ENCODE measurements at places on chromosomes 4 and X.

DNA sequence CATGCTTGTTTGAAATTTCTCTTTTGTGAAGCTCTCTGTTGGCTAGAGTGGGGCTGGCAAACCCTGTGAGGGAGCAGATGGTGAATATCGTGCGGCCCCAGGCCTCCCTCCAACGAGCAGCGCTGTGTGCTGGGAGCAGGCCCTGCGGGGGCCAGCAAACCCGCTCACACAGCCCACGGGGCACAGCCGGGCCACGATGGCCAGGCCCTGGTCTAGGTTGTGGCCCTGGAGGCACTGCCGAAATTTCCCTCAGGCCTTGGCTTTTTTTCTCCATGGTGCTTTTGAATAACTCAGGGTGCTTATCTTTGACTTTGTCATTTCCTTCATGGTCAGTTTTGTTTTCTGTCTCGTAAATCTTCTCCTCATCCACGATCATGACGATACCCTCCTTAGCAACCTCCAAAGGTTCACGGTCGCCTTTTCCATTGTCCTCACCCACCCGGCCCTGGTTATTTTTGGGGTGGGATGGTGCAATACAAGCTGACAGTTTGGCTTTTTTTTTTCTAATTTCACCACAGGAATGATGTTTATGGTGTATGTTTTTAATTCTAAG, 20.7 kb downstream of the PCGF3 start:
- no peak for DNase-seq

DNA sequence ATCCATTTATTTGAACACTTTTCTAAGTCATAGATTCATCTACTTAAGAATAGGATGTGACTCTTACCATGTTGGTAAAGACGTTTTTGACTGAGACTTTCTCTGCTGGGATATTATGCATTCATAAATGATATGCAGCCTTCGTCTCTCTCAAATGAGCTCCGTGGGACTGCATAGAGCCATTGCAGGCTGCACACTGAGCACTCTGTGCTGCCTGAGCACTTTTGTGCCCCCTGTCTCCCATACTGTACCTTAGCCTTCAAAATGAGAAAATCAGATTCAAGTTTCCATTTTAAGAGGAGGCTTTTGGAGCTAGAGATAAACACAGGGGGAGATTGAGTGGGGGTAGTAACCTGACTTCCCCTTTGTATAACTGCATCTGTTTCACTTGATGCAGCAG, 433.6 kb downstream of the ZIC3 start:
- no peak for DNase-seq

DNA sequence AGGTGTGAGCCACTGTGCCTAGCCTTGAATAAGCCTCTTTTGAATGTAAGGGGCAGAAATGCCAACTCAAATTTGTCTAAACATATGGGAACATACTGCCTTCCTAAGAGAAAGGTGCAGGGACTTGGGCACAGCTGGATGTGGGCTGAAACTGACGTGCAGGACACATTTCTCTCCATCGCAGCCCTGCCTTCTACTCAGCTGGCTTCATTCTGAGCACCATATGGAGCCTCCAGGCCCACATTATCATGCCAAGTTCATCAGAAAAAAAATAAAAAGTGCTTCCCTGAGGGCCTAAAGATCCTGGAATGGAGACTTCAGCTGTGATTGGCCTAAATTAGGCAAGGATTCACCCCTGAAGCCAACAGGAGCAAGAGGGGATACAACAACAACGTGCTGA, 386.2 kb downstream of the RAB28 start:
- DNase-seq = no peak

DNA sequence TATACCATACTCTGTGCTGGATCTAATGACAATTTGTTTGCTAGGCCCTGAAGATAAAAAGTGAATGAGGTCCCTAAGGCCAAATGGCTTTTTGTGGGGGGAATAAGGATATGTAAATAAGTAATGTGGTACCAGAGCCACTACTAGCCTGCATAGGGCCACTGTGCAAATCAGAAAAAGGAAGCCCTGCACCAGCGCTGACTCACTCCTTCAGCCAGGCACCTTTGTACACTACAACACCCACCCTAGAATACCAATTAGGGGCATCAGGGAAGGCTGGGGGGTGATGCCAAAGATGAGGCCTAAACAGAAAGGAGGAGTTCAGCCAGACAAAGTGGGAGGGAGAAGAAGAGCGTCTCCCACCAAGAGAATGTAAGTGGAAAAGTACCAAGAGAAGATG, 122.2 kb downstream of the CAMK2D start:
- DNase-seq = no peak

GRCh38 chrX:103099691-103100090, 6.7 kb upstream of the NXF3 start:
- no peak for DNase-seq

- no peak for DNase-seq
Measured at GRCh38 chrX:87489071-87489470, 28.5 kb upstream of the KLHL4 start.

DNA sequence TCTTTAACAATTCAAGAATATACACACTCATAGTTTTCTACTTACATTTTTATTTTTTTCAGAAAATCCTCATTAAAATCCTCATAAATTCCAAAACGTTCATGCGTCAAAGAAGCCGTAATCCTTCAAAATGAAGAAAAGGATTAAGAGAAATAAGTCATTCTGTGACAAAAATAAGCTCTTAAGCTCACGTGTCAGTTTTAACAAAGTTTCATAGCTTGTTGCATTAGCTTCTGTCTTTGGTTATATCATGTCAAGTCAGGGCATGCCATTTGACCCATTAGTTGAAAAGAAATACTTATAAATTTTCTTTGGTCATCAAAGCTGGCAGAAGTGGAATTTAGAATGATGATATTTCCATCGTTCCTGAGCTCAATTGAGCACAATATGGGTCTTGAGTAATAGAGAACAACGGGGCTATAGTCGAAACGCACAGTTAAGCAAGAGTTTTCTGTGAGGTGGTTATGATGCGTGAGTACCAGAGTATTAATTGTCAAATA, 185.2 kb upstream of the CTSO start:
- DNase-seq = no peak

DNA sequence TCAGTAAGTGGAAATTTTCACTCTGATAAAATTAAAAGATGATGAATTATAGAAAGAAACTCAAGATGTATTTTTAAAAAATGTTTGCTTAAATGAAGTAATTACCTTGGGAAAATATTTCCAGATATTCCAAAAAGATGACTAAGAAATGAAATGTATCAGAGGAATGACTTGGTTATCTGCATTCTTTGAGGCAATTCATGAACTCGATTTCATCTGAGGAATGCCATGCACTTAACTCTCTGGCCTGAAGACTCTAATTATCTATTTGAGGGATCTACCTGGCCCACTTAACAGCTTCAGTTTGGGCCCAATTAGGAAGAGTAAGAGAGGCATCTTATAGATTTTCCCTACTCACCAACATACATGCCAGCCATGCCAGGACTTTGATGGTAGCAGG, 182.3 kb downstream of the INPP4B start:
- no peak for DNase-seq

DNA sequence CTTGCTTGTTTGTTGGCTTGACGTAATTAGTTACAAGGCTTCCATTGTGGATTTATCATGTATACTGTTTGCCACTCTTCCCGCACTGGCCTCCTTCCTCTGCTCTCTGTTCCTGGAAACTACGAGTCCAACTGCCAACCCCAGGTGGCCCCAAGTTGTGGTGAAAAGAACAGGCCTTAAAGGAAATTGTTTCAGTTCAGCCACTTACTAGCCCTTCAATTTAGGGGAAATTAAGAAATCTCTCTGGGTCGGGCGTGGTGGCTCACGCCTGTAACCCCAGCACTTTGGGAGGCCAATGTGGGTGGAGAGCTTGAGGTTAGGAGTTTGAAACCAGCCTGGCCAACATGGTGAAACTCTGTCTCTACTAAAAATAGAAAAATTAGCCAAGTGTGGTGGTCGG, 28.0 kb downstream of the RBM47 start:
- no peak for DNase-seq

GRCh38 chrX:13685126-13685763, 3.7 kb upstream of the RAB9A start:
- DNase-seq = no peak

GRCh38 chr4:3218824-3219760, 29.9 kb upstream of the MSANTD1 start:
- no peak for DNase-seq

DNA sequence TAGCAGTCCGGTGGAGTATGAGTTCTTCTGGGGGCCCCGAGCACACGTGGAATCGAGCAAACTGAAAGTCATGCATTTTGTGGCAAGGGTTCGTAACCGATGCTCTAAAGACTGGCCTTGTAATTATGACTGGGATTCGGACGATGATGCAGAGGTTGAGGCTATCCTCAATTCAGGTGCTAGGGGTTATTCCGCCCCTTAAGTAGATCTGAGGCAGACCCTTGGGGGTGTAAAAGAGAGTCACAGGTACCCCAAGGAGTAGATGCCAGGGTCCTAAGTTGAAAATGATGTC, 852 bp downstream of the MAGEH1 start:
- no peak for DNase-seq

DNA sequence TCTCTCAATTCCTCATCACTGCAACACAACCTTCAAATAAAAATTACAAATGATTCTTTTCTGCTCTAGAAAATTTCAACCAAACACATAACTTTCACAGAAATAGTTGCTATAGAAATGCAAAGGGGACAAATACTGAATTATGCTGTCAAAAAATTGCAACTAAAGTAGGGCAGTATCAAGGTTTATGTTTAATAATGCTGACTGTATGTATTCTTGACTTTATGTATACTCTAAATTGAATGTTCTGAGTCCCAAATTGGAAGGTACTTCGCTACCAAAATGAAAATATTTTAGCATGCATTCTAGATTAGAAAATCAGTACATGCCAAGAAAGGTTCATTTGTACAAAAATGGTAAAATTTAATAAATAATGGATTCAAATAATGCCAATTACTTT, 237.3 kb upstream of the TET2 start:
- no peak for DNase-seq

All from NCI-H2081 treated with DMSO at 0.1 percent for 48 hours (cell line).